ENCODE measurements at places on chromosomes 7 and 10.

- DNase-seq = no peak
Measured at GRCh38 chr7:127997226-127997922, 33.9 kb downstream of the LRRC4 start.

- no peak for DNase-seq
Measured at GRCh38 chr7:149459201-149459539, 1.7 kb downstream of the ZNF777 start.

- DNase-seq = no peak
Measured at GRCh38 chr10:68877482-68878110, 23.5 kb upstream of the DDX50 start.

- DNase-seq = no peak
Measured at GRCh38 chr7:74475243-74475986, 21.7 kb downstream of the GTF2IRD1 start.

GRCh38 chr10:70925377-70926225 lies 37.2 kb upstream of the PCBD1 start:
- DNase-seq = no peak

DNA sequence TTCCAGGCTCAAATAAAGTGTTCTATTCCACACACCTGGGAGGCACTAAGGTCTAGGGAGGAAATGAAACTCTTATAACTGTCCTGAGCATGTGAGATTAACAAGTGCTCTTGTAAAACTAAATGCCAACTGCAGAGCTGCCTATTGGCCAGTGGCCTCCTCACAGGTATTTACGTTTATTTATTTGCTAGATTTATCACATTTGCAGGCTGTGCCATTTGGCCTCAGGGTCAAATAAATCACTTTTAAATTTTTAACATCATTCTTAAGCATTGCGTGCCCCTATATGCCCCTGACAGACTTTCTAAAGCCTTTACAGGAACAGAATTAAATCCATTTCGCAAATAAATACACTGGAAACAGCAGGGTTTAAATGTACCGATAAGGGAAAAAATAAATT lies 381.8 kb upstream of the NFE2L3 start:
- no peak for DNase-seq

DNA sequence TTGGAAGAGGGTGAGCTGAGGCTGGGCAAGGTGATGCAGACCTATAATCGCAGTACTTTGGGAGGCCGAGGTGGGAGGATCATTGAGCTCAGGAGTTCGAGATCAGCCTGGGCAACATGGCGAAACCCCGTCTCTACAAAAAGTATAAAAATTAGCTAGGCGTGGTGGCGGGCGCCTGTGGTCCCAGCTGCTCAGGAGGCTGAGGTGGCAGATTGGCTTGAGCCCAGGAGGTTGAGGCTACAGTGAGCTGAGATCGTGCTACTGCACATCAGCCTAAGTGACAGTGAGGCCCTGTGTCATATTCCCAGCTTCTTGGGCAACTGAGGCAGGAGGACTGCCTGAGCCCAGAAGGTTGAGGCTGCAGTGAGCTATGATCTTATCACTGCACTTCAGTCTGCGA lies 13.6 kb downstream of the BMPR1A start:
- DNase-seq = no peak

DNA sequence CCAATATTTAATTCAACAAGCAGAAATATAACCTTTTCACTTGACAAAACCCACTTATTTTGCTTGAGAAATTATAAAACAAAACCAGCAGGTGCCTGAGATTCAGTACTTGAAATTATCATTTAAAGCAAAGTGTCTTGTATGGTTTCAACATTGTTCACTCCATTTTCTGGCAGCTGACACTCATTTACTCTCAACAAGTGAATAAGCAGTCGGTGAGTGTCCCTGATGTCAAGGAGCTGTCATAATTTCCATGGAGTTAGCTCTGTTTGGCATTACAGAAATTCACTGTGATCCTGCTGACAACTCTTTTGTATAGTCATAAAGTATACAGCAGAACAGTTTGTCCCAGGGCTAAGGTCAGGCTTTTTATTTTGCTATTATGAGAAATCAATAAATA lies 490.0 kb downstream of the CNTNAP2 start:
- DNase-seq = no peak

DNA sequence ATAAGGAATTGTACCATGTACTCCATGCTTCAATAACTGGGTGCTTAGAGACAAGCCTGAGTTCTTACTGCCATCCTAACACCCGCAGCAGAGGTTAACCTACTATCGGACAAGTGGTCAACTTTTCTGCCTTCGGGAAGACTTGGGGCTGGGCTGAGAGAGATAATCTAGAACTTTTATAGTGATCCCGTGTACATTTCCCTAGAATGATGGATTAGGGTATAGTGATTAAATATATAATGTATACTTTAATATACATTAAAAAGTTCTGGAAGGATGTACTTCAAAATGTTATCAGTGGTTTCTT lies 12.2 kb upstream of the HNRNPF start:
- no peak for DNase-seq

DNA sequence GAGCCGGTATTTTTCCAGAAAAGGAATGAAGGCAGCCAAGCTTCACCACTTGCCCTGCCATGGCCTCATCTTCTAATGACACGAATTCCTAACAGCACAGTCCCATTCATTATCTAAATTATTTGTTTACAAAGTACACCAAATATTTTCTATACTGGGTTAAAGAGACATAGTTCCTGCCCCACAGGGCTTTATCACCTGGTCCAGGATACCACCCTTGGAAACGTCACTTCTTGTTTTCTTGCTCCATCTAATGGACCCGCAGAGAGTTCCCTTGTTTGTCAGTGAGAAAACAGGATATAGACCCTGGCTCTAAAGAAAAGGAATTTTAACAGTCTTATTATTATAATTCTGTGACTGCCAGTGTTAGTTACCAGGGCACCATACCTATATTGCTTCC lies 1165.4 kb downstream of the GATA3 start:
- no peak for DNase-seq

- DNase-seq = no peak
Measured at GRCh38 chr10:48627984-48628609, 23.2 kb upstream of the ARHGAP22 start.

- no peak for DNase-seq
Measured at GRCh38 chr7:83105948-83106347, 56.7 kb downstream of the PCLO start.

GRCh38 chr7:152553671-152554317 lies 118.0 kb upstream of the KMT2C start:
- no peak for DNase-seq

GRCh38 chr7:43038254-43038653 lies 74.2 kb upstream of the HECW1 start:
- no peak for DNase-seq

DNA sequence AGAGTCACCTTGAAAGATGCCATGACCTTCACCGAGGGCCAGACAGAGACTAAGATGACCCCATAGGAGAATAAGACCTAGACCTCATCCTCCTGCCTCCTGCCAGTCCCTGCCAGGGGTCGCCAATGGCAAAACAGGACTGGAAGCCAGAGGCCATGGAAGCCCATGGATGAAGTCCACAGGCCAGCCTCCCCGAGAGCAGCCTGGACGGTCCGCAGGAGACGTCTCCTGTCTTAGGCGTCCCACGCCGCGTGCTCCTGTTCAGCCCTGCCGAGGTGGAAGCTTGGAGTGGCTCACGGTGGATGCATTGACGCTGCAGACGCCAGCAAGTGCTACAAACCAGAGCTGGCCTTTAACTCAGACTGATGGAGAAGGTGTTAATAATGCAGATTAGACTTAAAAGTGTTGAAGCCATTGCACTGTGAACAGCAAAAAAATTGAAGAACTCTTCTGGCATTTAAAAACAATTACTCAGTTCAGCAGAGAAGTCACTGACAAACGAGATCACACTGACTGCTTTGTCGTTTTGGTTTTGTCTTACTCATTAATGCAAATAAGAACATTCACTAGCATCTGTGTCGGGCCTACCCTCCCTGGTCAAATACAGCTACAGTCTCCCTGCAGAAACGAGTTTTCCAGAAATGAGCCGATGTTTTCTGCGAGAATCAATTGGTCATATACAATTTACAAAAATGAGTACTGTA lies 38.1 kb upstream of the FAM20C start:
- DNase-seq = no peak

GRCh38 chr10:103648636-103649532 lies 155.4 kb downstream of the NEURL1 start:
- no peak for DNase-seq

GRCh38 chr10:115604627-115605026 lies 511.5 kb downstream of the ATRNL1 start:
- DNase-seq = no peak

DNA sequence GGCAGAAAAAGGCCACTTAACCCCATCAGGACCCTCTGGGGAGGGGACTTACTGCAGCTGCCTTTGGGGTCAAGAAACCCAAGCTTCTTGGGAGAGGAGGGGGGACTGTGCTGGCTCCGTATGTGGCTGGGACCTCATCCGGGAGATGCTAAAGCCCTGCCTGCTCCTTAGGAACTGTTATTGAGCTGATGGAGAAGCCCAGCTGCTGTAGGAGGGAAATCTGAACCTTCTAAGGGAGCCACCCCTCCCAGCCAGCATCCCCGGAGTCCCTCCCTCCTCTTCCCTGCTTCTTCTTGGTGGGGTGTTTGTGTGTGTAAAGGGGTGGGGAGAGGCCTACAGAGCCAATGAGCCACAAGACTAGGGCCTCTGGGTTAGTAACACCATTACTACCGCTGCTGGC lies 8.2 kb downstream of the KCNIP2 start:
- no peak for DNase-seq

GRCh38 chr10:115974816-115975430 lies 298.1 kb downstream of the GFRA1 start:
- no peak for DNase-seq

- no peak for DNase-seq
Measured at GRCh38 chr7:158689488-158689887, 15.1 kb downstream of the NCAPG2 start.

DNA sequence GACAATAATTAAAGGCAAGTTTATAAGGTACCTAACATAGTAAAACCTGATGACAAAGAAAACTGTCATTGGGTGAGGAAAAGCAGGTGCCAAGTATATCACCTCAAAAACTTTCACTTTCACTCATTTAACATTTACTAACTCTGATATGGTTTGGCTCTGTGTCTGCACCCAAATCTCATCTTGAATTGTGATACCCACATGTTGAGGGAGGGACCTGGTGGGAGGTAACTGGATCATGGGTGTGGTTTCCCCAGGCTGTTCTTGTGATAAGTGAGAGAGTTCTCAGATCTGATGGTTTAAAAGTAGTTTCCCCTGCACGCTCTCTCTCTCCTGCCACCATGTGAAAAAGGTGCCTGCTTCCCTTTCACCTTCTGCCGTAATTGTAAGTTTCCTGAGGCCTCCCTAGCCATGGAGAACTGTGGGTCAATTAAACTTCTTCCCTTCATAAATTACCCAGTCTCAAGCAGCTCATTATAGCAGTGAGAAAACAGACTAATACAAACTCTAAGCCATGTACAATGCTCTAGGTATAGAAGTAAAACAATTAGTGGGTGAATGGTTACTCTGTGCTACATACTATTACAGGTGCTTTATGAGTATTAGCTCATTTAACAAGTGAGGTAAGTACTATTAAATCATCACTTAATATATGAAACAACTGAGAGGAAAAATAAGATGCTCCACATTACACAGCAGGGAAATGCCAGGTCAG lies 199.0 kb downstream of the CHCHD3 start:
- no peak for DNase-seq

- no peak for DNase-seq
Measured at GRCh38 chr7:97982647-97983046, 7.3 kb downstream of the OCM2 start.

DNA sequence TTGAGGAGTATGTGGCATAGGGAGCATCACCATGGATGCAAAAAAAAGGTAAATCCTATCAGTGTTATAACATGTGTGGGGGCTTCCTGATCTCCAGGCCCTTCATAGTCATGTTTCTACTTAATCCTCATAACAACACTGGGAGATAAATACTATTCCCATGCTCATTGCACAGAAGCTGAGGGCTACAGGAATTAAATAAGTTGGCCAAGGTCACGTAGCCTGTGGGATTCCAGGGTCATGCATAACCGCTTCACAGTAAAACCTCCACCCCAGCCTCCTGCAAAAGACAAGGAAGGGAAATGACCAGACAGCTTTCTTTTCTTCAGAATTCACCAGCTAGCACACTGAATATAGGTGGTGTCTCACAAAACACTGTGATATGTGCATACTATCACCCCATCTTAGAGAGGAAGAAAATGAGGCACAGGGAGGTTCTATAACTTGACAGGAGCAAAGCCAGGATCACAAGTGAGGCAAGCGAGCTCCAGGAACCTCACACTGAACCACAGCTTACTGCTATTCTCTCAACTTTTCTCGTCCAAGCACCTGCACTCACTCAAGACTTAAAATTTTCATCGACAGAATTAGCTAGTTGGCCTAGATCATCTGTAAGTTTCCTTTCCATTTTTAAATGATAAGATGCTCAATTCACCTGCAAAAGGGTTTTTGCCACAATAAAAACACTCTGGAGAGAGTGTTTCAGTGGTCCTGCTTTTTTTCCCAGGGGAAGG lies 13.4 kb downstream of the JAZF1 start:
- DNase-seq = no peak

GRCh38 chr10:42961796-42962109 lies 115.1 kb upstream of the RET start:
- DNase-seq = no peak

DNA sequence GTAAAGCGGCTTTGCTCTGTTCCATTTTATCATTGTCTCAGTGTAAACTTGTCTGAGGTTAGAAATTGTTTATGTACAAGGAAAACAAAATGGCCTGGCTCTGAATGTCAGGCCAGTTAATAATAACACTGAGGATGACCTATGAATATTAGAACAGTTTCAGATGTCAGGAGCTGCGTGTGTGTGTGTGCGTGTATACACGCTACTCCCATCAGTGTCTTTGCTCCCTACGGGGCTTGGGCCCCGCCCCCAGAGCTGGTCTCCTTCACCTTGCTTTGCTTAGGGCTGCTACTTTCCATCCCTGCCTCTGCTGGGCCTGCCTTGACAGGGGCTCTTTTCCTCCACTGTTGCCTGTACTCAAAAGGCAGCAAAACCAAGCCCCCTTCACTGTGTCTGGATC lies 142.3 kb upstream of the BET1 start:
- DNase-seq = no peak

- no peak for DNase-seq
Measured at GRCh38 chr10:123377883-123378282, 223.7 kb downstream of the BUB3 start.

GRCh38 chr10:10138685-10139084 lies 879.0 kb upstream of the CELF2 start:
- no peak for DNase-seq

- no peak for DNase-seq
Measured at GRCh38 chr10:78653555-78653954, 415.2 kb upstream of the ZMIZ1 start.

GRCh38 chr10:98000346-98000745 lies 30.1 kb downstream of the CRTAC1 start:
- no peak for DNase-seq

Data from stimulated activated CD4-positive, alpha-beta T cell treated with anti-CD3 and anti-CD28 coated beads, Interleukin-15, amount 100 ng/mL, for 1 hour (primary cell).